ENCODE measurements at places on chromosomes 7 and 10.

DNA sequence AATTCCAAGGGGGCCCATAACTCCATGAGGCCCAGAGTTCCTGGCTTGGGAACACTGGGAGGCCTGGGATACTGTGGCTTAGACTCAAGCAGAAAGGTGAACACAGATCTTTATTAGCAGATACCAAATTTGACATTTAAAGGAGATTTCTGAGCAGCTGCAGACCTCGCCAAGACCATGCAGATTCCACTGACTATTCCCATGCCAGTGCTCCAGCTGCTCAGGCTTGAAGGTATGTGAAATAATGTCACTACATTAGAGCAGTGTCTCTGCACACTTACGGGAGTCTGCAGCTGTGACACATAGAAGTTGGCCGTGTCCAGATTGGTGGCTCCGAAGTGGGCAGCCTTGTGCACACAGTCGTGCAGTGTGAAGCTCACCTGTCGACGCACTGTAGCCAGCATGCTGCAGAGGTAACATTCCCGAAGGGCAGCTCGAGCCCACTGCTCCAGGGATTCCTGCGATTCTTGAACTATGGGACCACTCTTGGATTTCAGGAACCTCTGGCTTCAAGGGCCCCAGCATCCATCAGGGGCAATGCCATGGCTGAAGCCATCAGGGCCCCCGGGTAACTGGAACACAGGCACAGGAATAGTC is 46.1 kb downstream of the SEPTIN7 start:
- ATAC-seq = no peak

- no peak for ATAC-seq
Measured at GRCh38 chr10:119737823-119738222, 12.0 kb downstream of the INPP5F start.

GRCh38 chr7:29970158-29970557 is 19.4 kb downstream of the SCRN1 start:
- ATAC-seq = no peak

- ATAC-seq = no peak
Measured at GRCh38 chr7:41964849-41965745, 262.2 kb upstream of the INHBA start.

- ATAC-seq = no peak
Measured at GRCh38 chr10:61898435-61898778, 3.1 kb upstream of the ARID5B start.

GRCh38 chr10:127186813-127187212 is 9.6 kb downstream of the INSYN2A start:
- no peak for ATAC-seq

DNA sequence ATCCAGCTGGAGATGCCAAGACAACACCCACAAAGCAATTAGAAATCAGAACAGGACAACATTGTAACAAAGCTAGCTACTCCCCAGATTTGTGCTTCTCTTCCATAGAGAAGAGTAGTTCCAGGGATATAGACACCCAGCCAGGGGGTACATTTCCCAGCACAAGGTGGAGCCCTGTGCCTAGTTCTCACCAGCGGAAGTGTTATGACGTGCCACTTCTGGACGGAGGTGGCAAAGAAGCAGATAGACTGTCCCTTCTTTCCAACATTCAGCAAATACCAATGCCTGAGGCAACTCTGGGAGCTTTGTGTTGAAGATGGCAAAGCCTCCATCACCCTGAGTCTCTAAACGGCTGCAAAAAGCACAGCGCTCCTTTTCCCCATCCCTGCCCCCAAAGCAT is 23.4 kb upstream of the GSAP start:
- ATAC-seq = no peak

DNA sequence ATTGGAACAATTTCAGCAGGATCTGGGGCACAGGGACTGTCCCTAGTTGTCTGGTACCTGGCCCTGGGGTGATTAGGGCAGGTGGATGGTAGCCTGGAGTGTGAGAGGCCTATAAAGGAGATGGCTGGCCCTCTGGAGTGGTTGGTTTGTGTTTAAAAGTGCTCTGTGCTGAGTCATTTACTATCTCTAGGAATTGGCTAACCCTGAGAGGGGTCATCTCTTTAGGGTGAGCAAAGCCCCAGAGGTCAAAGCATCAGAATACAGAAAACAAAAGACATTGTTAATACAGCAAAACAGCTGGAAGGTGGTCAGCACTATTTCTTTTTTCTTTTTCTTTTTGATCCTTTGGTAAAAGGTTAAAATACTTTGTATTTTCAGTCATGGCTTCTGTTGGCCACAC is 43.4 kb upstream of the BMPER start:
- no peak for ATAC-seq

DNA sequence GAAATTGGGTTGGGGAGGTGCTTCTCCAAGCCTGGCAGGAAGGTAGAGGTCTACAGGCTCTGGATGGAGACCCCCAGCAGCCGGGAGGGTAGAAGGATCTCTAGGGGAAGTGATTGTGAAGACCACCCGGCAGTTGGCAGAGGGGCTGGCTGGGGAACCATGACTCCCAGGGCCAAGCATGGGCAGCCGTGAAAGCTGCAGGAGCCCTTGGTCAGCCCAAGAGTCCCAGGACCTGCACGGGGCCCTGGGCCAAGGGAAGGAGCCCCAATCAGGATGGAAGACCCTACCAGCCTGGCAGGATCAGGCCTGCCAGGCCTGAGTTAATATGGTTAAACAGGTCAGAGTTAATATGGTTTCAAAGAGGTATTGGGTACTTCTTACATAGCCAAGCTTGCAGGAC is 126.3 kb upstream of the NANOS1 start:
- ATAC-seq = peak; percentile 27

DNA sequence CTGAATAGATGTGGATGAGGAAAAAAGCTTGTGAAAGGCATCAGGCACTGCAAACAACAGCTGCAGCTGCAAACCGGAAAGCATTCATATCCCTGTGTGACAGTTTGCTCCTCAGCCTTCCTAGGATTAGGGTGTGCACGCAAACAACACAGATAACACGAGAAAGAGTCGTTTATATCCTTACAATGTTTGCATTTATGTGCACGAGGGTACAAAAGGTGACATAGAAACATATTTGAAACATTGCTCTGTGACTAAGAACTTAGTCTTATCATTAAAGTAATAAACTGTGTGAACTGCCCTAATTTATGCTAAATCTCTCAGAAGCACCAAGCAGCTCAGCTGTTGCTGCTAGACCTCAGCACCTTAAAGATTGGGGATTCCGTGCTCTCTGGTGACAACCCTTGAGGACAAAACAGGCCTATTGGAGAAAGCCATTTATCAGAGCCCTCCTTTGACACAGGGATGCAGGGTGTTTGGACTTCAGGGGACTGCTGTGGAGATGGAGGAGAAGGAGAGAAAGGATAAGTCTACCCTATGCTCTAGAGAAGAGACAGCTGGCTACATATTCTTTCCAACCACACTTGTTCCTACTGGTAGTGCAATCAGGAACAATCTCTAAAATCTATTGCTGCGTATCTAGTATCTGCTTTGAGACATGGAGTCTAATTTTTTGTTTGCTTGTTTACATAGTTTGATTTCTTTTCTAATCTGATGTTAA is 176.2 kb downstream of the GNAT3 start:
- no peak for ATAC-seq

DNA sequence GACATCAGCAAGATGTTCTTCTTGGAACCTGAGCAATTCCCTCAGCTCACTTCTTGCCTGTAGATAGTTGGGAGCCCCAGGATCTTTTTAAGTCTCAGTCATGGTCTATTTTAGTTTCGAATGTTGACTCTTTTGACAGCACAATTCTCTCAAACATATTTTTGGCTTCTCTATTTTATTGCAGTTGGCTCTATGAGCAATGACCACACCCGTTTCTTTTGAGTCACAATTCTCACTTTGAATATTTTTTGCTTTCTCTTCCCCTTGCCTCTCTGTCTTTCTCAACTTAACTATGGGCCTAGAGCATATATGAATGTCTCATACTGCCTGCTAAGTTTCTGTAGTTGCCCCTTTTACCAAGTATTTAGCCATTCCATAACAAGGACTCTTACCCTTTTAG is 222.8 kb downstream of the PTN start:
- ATAC-seq = no peak

- ATAC-seq = peak; percentile 72
Measured at GRCh38 chr10:61390851-61391250, 62.3 kb downstream of the TMEM26 start.

GRCh38 chr7:96649981-96650380 is 59.7 kb downstream of the SEM1 start:
- no peak for ATAC-seq

DNA sequence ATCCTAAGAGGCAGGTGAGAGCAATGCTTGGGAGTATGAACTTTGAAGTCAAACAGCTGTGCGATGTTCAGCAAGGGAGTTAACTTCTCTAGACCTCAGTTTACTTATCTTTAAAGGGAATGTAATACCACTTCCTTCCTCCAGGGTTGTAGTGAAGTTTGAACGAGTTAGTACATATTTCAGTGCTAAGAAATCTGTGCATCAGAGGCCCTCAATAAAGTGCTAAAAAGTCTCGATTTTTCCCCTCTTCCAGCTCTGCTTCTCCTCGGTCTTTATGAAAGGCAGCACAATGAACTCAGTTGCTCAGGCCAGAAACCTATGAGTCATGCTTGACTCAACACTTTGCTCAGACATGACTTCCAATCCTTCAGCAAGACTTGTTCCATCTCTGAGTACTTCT is 418.9 kb downstream of the MDFIC start:
- no peak for ATAC-seq

- no peak for ATAC-seq
Measured at GRCh38 chr7:36781011-36781738, 56.9 kb upstream of the AOAH start.

GRCh38 chr7:36312064-36312914 is 77.4 kb upstream of the ANLN start:
- no peak for ATAC-seq

DNA sequence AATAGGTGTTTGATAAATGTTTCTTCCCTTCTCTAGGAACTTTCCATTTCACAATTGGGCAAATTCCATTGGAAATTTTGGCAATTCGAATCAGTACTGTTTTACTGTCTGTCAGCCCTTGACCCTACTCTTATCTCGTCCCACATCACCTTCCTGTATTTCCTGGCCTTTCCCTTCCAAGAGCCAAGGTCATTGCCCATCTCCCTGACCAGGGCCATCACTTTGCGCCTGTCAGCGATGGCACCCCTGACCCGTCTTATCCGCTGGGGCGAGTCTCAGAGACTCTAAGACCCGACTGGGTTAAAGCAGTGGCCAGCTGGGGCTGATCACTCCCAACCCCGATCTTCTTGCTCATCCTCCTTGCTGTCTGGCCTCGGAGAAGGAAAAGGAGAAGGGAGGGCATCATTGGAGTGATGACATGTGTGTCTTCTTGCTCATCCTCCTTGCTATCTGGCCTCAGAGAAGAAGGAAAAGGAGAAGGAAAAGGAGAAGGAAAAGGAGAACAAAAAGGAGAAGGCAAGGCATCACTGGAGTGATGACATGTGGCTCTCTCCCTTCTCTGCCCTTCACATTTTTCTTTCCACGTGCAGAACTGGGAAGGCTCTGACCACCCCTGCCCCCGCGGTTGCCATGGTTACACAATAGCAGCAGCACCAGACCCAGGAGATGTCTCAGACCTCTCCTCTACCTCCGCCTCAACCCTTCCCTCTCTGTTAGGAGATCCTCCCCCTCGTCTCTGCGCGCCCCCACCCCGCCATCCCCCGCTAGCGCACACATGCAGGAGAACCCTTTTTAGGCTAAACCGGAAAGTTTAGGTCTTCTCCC is 2.0 kb downstream of the SEMA3D start:
- ATAC-seq = no peak

GRCh38 chr10:22317076-22317370 is 835 bp downstream of the COMMD3 start:
- peak; percentile 41 for ATAC-seq

DNA sequence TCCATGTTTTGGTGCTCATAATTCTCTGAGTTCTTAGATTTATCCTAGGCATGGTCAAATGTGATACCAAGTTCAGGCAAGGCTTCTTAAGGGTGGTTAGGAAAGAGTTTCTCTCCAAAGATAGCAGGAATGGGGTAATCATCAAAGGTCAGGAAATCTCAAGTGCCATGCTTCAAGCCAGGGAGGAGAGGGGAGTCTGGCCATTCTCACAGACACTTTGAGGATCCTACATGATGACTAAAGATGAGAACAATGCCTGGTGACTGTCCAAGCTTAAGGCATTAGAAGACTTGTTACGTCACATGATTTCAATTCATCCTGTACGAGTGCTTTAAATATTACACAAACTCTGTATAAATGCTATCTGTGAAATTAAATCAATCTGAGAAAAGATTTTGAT is 59.4 kb downstream of the POM121L12 start:
- no peak for ATAC-seq

- no peak for ATAC-seq
Measured at GRCh38 chr10:21495002-21495751, 30.3 kb downstream of the SKIDA1 start.

- no peak for ATAC-seq
Measured at GRCh38 chr7:141074997-141075396, 1.1 kb downstream of the TMEM178B start.

GRCh38 chr7:131068604-131069021 is 259.1 kb upstream of the MKLN1 start:
- no peak for ATAC-seq

- no peak for ATAC-seq
Measured at GRCh38 chr7:28520074-28521015, 108.0 kb downstream of the CREB5 start.

- no peak for ATAC-seq
Measured at GRCh38 chr7:28474640-28475039, 62.3 kb downstream of the CREB5 start.

GRCh38 chr7:129366-130221 is 62.8 kb upstream of the FAM20C start:
- no peak for ATAC-seq

- no peak for ATAC-seq
Measured at GRCh38 chr7:36970551-36971514, 246.5 kb upstream of the AOAH start.

DNA sequence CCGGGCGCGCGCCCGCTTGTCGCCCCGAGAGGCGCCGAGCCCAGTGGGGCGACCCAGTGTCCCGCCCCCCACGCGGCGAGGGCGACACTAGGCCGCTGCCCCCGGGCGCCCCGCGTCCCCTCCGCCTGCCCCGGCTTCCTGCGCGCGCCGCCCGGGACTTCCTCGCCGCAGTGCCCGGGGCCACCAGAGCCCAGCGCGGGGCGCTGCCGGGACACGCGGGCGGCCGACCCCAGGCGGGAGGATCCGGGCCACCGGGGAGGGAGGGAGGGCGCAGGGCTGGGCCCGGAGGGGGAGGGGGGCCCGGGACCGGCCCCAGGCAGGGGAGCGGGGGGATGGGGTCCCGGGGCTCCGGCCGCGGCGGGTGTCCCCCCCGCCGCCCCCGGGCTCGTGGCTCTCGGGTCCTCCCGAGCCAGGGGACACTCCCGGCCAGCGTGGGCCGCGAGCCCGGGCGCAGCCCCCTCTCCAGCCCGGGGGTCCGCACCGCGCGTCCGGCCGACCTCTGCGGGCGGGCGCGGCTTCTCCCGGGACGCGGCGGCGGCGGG is 435 bp upstream of the PWWP2B start:
- ATAC-seq = peak; percentile 75

Data from stimulated activated memory B cell treated with anti-CD40 and anti-IgM and Interleukin-4, amounts not matched to agents 10 μg/mL and 1 μg/mL and 100 μg/mL, for 72 hours (primary cell).